ENCODE measurements at places on chromosomes 2 and 18.

DNA sequence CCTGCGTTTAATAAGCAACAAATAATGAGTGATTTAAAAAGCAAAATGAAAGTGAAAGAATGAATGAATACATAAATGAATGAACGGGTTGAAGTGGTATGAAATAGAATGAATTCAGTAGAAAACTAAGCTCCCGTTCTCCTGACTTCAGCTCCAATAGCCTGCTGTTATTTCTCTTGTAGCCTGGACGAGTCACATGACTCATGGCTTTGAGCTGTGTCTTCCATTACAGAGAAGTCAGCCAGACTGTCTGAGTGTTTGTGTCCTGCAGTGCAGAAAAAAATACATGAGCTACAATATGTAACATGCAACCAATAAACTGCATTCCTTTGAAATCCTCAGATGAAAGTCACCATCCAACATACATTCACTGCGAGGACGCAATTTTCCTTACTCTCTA lies 21.2 kb downstream of the SCG2 start:
- DNase-seq: no peak

DNA sequence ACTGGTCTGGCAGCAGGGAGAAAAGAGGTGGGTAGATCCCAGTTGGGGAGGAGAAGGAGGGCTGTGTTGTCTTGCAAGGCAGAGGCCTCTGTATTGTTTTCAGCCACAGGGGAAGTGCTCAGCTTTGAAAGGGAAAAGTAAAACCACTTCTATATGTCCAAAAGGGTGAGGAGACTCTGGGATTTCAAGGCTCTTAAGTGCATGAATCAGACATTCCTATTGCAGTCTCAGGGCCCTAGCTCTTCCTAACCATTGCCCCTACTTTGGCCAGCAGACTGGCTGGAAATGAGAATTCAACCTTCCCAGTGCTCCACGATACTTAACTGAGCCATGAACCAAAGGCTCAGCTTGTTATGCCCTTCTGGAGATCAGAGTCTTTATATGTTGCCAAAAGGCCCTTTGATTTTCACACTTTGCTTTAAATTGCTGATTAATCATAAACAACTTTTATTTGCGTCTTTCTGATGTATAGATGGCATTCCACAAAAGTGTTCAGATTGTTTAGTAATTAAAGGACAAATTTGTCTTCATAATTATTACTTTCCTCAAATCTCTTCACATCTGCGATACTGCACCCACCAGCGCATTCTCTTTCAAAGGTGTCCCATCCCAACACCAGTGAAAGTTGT lies 313.8 kb upstream of the MMADHC start:
- DNase-seq: no peak

DNA sequence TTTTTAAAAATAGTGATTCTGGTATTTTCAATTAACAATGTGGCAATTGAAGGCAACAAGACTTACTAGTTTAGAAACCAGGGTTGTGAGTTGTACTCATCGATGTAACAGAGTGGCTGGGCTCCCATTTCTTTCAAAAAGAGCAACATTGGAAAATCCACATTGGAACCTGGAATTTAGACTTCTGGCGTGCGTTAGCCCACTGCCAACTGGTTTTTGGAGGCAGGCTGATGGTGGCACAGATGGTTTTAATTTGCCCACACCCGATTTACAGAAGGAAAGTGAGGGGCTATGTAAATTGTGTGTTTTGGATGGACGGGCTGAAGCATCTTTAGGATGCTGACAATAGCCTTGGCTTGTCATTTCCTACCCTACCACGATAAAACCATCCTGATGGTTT lies 66.3 kb downstream of the TRPM8 start:
- DNase-seq: no peak

- DNase-seq: no peak
These were observed 68.4 kb upstream of the ITM2C start for GRCh38 chr2:230796280-230796862.

DNA sequence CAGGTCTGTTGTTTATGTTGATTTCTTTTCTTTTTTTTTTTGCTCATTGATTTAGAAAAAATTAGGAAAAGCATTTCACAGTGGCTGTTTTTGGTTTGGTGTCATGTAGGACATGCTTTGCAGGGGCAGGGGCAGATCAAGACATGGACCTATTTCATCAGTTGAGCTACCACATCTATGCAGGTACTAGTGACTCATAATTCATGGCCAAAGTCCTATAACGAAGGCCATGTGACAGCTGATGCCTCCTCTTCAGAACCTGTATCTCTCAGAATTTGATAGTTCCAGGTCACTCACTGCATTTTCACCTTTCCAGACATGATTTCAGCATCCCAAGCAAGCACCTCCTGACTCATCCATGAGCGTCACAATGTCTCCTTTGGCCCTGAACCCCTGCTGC lies 195.8 kb downstream of the ALK start:
- no peak for DNase-seq
